ENCODE measurements at places on chromosomes 3 and 15.

GRCh38 chr15:96851613-96852012, 521.1 kb downstream of the NR2F2 start:
- no peak for DNase-seq

- DNase-seq = no peak
These were observed 3.9 kb downstream of the SCN5A start for GRCh38 chr3:38645601-38646000.

DNA sequence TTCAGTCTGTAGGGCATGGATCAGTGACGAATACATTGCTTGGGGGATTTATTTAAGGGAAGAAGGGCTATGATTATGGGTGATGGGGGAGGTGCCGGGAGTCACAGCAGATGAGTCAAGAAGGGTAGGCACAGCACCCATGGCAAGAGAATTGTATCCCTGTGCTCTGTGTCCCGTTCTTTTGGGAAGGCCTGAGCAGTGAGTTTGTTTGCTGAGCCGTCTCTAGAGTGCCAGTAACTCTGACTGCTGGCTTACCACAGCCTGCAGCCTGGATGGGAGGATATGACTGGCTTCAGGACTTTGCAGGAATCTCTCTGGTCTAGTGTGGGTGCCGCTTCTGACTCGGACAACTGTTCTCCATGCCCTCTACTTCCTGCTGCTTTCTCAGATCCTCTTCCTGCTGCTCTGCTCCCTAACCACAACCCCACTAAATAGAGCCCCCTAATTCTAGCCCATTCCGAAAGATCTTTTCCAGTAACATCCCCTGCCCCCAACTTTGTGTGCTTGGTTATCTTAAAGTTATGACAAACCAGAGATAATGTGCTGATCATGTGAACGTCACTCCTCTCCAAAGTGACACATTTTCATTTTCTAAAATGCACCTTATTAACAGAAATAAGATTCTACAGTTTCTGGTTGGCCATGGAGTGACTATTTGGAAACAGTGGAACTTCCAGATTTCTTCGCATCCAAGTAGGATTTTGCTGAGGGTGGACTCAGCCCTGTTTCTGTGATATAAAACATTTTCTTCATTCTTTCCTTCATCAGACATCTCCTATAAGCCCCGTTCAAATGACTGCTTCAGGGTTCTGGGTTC, 239.0 kb downstream of the SLCO3A1 start:
- DNase-seq = no peak

GRCh38 chr3:14175383-14176037, 2.9 kb downstream of the XPC start:
- DNase-seq = no peak

GRCh38 chr3:184140436-184140835, 5.3 kb downstream of the EIF2B5 start:
- no peak for DNase-seq

- no peak for DNase-seq
These were observed 993 bp upstream of the SIAH2 start for GRCh38 chr3:150763841-150764483.

GRCh38 chr3:123656274-123656673, 71.4 kb upstream of the HACD2 start:
- no peak for DNase-seq

- DNase-seq = no peak
These were observed 148.9 kb upstream of the UBE2E1 start for GRCh38 chr3:23656821-23657220.

DNA sequence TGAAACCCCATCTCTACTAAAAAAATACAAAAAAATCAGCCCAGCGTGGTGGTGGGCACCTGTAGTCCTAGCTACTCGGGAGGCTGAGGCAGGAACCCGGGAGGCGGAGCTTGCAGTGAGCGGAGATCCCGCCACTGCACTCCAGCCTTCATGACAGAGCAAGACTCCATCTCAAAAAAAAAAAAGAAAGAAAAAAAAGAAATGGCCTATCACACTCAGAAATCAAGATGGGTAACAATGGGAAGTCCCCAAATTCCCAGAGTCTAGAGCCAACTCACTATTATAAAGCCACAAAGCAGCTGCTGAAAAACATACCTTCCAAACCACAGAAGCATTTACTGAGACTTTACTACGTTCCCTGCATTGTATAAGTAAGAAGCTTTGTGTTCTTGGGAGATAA, 7.5 kb downstream of the HDGFL3 start:
- no peak for DNase-seq

- no peak for DNase-seq
These were observed 57.4 kb upstream of the GADL1 start for GRCh38 chr3:30951826-30952225.

- no peak for DNase-seq
These were observed 951 bp downstream of the FOXL2 start for GRCh38 chr3:138945709-138946662.

DNA sequence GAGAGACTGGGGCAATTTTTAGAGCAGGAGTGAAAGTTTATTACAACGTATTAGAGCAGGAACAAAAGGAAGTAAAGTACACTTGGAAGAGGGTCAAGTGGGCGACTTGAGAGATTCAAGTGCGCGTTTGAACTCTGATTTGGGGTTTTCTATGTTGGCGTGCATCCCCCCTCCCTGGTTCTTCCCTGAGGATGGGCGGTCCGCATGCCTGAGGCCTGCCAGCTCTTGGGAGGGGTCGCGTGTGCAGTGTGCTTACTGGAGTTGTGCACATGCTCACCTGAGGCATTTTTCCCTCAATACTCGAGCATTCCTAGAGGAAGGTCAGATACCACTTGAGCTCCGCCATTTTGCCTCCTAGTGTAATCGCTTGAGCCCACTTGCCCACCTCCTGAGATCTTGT, 10.4 kb upstream of the CHAC1 start:
- DNase-seq = no peak

- DNase-seq = no peak
These were observed 9.7 kb downstream of the TPM1 start for GRCh38 chr15:63052077-63052841.

DNA sequence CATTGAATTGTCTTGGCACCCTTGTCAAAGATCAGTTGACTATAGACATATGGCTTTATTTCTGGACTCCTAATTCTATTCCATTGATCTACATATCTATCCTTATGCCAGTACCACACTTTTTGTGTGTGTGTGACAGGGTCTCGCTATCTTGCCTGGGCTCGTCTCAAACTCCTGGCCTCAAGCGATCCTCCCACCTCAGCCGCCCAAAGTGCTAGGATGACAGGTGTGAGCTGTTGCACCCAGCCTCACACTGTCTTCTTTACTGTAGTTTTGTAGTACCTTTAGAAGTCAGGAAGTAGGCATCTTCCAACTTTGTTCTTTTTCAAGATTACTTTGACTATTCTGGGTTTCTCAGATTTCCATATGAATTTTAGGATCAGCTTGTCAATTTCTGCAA, 24.3 kb downstream of the CDAN1 start:
- no peak for DNase-seq

DNA sequence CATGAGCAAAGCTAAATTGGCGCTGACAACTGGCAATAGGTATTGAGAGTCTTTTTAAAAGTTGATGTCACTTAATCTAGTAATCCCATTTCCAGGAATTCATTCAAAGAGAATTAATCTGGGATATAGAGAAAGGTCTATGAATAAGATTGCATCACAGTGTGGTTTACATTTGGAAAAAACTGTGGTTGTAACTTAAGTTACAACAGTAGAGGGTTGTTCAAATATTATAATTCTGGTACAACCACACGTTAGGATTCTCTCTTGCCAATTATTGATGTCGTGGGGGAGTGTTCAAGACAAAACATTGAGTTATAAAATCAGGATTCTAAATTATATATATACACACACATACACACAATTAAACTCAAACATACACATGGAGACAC, 79.8 kb downstream of the LIPC start:
- DNase-seq = no peak

GRCh38 chr3:145673838-145674237, 487.1 kb downstream of the PLOD2 start:
- no peak for DNase-seq

- DNase-seq = no peak
These were observed 74.8 kb upstream of the P2RY1 start for GRCh38 chr3:152760024-152760563.

- DNase-seq = no peak
These were observed at the start of gene OXTR for GRCh38 chr3:8769088-8769822. Gene OXTR, minus strand, starts transcription at chr3:8769613. Its CDS starts 1,426 bp downstream, at chr3:8768187.

DNA sequence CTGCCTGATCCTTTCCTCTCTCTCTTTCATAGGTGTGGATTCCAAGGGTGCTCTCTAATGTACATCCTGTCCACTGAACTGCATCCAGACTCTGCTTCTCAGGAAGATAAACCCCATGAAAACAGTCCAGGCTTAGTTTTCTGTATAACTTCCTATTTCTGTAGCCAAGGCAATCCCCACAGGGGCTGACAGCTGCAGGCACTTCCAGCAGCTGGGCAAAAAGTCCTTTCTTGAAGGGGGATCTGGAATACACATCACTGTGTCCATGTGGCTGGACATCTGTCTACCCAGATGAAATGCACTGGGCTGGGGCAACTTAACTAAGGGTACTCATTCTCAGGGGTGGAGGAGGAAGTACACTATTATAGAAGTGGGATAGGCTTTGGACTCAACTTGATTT, 72.2 kb downstream of the NR1D2 start:
- no peak for DNase-seq
